ENCODE measurements at places on chromosomes 3 and 15.

- DNase-seq = no peak
Measured at GRCh38 chr3:72271216-72271615, 486.3 kb upstream of the PROK2 start.

GRCh38 chr15:69604072-69604411 lies 151.4 kb downstream of the RPLP1 start:
- no peak for DNase-seq

DNA sequence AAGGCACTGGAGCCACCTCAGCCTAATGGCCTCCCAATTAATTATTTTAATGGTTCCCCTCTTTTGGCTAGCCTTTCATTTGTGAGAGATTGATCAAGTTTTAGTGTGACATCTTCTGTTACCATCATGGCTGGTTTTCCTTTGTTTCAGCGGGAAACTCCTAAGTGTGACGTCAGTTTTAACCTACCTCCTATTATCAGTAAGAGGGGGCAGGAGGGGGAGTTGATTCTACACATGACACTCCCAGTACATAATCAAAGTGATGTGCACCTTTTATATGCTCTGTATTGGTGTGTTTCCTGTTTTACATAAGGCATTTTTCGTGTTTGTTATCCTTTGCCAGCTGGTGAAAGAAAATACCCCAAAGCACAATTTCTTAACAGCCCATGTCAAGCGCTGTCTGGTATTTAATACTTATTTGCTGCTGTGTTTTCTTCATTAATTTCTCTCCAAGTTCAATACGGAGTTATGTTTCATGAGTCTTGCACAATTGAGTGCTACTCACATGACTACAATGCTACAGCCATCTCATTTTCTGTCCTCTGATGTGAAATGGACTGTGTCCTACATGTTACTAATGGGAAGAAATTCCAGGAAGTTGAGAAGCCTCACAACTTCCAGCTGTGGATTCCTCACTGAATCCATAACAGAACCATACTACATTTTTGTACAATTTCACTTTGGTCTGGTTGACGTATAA lies 52.2 kb upstream of the POLR2M start:
- no peak for DNase-seq

DNA sequence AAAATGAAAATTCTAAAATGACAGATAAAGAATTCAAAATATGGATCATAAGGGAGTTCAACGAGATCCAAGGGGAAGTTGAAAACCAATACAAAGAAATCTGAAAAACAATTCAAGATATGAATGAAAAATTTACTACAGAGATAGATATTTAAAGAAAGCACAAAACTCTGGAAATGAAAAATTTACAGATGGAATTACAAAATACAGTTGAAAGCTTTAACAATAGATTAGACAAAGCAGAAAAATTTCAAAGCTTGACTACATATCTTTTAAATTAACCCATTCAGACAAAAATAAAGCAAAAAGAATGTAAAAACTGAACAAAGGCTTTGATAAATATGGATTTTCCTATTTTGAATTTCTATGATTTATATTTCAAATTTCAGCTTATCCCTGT lies 211.1 kb downstream of the SLC9A9 start:
- no peak for DNase-seq

DNA sequence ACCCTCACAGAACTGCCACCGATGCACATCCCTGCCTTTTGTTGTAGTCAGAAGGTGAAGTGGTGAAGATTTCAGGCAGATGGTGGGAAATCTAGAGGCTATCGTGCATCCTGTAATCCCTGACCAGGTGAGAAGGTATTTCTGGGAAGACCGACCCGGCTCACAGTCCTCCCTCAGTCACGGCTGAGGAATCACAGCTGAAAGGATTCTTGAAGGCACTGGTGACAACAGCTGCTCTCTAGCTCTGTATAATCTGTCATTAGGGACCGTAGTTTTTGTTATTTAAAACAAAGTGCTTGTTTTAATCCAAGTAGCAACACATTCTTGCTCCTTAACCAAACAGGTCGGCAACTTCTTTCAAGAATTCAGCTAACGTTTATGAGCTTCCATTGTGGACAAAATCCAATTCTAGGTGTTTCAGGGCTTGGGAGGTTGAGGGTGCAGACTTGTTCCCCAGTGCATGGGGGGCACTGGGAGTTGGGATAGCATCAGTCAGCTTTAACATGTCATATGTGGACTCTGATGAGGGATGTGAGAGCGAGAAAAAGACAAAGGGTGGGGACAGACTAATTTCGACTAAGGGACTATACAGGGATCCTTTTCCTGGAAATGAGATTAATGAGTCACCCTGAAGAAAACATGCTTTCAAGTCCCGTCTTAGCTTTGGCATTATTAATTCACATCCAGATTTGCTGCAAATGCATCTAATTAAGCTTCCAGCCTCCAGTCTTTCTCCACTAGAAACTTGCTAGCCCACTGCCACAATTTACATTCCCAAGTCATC lies 141.0 kb upstream of the RASGRP1 start:
- DNase-seq = no peak

- DNase-seq = no peak
Measured at GRCh38 chr3:171451915-171452314, 8.3 kb downstream of the TNIK start.

DNA sequence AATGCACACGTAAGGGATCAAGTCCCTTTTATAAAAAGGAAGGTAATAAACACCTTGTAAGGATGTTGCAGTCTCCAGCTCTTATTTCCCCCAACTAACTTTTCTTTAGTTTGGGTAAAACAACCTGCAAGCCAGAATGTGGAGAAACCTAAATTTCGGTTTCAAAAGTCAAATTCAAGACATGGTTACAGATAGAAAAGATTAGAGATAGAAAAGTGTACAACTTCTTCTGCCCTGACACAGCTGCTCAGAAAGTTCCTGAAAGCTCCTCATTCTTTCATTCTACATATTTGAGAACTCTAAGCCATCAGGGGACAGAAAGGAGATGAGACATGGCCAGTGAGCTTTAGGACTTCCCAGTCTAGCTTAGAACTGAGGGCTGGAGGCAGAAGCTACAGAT lies 574.9 kb downstream of the DIPK2A start:
- DNase-seq = no peak

DNA sequence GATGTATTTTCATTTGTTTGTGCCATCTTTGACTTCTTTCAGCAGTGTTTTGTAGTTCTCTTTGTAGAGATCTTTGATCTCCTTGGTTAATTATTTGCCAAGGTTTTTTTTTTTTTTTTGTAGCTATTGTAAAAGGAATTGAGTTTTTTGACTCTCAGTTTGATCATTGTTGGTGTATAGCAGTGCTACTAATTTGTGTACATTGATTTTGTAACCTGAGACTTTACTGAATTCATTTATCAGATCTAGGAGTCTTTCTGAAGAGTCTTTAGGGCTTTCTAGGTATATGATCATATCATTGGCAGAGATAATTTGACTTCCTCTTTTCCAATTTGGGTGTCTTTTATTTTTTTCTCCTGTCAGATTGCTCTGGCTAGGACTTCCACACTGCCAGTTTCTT lies 42.2 kb upstream of the POMGNT2 start:
- DNase-seq = no peak

DNA sequence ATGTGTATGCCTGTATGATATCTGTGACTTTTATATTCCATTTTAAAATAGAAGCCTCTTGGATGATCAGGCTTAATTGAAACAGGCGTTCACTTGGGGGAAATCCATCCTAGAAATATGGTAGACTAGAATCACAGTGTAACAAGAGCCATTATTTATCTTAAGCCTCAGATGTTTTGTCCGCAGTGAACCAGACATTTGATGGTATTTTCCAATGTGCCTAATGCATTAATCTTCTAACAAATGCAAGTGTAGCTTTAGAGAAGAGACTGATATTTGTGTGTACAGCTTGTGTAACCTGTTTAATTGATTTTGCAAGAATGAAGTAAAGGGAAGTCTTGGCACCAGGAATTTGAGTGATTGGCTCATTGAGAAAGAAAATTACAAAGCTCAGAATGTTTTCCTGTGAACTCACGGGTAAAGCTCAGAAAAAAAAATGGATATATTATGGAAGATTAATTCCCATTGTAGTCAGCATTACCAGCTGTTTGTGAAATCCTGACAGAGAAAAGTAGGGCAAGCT lies 155.7 kb downstream of the SV2B start:
- DNase-seq = no peak

GRCh38 chr3:56368846-56369245 lies 99.4 kb downstream of the ERC2 start:
- DNase-seq = no peak

GRCh38 chr3:39050029-39050428 lies 1.7 kb downstream of the SCN11A start:
- no peak for DNase-seq

GRCh38 chr15:74461847-74462511 lies 1.0 kb upstream of the UBL7 start:
- no peak for DNase-seq

GRCh38 chr3:47761046-47761445 lies 20.6 kb downstream of the SMARCC1 start:
- DNase-seq = no peak

- DNase-seq = no peak
Measured at GRCh38 chr3:25910997-25911396, 121.1 kb downstream of the OXSM start.

DNA sequence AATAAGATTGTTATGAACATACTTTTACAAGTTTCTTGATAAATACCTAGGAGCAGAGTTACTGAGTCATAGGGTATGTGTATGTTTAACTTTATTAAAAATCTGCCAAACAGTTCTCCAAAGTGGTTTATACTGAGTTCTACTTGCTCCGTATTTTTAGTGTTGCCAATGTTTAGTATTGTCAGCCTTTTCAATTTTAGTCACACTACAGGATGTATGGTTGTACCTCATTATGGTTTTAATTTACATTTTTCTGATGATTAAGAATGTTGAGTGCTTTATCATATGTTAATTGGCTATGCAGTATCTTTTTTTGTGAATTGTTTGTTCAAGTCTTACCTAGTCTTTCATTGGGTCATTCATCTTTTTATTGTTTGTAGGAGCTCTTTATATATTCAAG lies 4.3 kb downstream of the TMOD3 start:
- DNase-seq = no peak

- DNase-seq = no peak
Measured at GRCh38 chr3:78183906-78184599, 1144.2 kb downstream of the ROBO2 start.

Data from CD4-positive, alpha-beta T cell (primary cell).